ENCODE measurements at places on chromosomes 7 and 10.

DNA sequence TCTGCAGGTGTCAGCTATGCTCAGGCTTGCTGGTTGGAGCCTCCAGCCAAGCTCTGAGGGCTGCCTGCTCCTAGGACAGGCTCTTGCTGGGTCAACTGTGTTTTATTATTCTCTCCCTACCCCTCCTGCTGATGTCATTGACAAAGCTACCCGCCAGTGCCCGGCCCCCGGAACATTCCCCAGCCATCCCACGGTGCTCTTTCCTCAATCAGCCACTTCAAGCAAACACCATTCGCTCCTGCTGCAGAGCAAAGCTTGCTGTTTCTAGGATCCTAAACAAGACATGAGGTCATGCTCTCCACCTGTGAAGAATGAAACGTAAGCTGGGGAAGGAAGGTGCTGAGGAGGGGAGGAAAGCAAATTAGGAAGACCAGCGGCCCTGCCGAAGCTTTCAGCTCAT lies 2.1 kb upstream of the C10orf71 start:
- no peak for DNase-seq

- DNase-seq: no peak
Measured at GRCh38 chr10:17779784-17780183, 27.8 kb downstream of the TMEM236 start.

DNA sequence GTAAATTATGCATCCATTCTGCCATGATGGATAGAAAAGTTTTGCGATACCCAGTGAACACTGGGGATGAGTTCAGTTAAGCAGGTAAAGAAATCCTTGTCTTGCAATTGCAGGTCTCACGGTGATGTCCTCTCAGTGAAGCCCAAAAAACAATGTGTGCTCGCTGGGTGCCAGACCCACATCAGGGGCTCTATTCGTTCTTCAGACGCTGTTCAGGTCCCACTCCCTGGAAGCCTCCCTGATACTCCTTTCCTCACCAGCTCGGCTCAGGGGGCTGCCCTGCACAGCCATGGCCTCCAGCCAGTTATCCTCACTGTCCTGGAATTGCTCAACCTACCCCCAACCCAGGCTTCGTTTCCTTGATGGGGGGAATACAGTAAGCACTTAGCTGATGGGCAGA lies 323.5 kb downstream of the ADARB2 start:
- DNase-seq: no peak

DNA sequence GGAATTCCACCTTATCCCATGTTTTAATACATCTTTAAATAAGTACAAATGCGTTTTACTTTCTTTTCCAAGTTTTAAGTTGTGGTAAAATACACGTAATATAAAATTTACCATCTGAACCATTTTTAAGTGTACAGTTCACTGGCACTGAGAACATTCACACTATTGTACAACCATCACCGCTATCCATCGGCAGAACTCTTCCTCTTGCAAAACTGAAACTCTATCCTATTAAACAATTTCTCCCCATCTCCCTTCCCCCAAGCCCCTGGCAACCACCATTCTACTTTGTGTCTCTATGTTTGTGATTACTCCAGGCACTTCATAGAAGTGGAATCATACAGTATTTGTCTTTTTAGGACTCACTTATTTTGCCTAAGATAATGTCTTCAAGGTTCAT lies 33.8 kb downstream of the HIP1 start:
- no peak for DNase-seq

GRCh38 chr10:70227548-70228320 lies 5.5 kb downstream of the PPA1 start:
- DNase-seq: no peak

GRCh38 chr7:102125127-102125596 lies 161.5 kb upstream of the SH2B2 start:
- no peak for DNase-seq

DNA sequence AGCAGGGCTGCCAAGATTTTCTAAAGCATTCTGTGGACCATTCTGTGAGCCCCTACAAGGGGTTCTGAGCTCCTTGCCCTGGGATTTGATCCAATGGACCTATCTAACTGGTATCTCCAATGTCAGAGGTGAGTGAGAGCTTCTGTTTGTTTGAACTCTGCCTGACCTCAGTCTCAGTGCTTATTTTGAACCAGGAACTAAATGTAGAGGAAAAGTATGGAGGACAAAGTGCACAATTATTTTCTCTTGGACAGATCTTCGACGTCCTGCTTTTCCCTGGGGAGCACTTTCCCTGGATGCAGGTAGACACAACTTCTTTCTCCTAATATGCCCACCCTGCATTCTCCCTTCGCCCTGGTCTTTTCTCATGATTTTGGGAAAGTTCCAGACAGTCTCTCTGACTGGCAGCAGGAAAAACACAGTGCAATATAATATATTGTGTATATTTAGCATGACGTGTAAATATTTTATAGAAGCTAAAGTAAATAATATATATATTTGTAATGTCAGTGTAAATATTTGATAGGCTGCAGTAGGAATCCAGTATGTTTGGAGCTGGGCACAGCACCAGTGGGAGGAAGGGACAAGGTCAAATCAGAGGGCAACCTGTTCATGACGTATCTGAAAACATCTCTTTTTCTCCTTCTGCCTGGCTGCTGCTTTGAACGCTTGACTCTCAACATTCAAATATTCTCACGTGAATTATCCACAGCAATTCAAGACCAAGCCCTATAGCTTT lies 184.0 kb upstream of the LYZL1 start:
- DNase-seq: no peak

GRCh38 chr10:11397980-11398580 lies 213.4 kb downstream of the USP6NL start:
- peak; percentile 28 for DNase-seq

- DNase-seq: no peak
Measured at GRCh38 chr7:128931190-128931798, 6.4 kb upstream of the IRF5 start.

- DNase-seq: no peak
Measured at GRCh38 chr7:113366122-113366521, 247.8 kb upstream of the SMIM30 start.

GRCh38 chr10:59362959-59363381 lies 621 bp upstream of the FAM13C start:
- peak; percentile 49 for DNase-seq

DNA sequence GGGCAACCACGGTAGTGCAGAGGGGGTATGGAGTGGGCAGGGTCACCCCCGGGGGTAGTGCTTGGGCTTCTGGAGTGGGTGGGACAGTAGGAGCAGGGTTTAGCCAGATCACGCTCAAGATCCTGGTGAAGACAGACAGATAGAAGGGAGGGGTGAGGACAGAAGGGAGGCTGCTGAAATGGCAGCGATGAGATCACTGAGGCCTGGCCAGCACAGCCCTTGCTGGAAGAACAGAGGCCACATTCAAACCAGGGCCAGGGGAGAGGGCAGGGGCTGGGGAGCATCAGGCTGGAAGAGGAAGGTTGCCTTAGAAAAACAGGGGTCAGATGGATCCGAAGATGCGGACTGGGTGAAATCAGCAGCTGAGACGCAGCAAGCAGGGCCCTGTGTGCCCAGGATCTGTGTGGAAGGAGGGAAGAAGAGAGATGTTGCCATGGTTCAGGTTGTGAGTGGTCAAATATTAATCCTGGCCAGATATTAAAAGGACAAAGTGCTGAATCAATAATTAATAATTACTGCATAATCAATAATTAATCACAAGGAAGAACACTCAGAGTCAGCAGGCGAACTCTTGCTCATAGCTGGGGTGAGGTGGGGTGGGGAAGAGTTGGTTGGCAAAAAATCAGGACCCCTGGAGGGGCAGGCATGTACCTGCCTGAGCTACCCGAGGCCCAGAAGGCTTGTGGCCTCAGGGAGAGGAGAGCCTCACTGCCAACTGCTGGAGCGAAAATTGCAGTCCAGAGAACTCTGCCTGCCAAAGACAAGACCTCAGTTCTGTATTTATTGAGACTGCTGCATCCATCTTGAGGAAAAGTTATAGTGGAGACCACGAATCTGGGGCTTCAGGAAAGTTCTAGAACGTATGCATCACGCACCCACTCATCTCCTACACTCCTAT lies 105.7 kb downstream of the GRB10 start:
- DNase-seq: peak; percentile 64

- no peak for DNase-seq
Measured at GRCh38 chr7:155972651-155973390, 160.6 kb upstream of the SHH start.

GRCh38 chr10:110458266-110458920 lies 39.3 kb upstream of the DUSP5 start:
- DNase-seq: no peak

DNA sequence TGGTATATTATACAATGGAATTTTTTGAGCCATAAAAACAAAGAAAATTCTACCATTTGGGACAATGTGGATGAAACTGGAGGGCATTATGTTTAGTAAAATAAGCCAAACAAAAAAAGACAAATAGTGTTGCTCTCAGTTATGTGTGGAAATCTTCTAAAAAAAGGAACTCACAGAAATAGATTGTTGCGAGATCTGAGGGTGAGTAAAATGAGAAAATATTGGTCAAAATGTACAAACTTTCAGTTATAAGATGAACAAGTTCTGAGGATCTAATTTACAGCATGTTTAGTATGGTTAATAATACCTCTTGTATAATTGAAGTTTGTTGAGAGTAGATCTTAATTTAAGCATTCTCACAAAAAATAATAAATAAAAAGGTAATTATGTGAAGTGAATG lies 291.2 kb downstream of the KIF20B start:
- DNase-seq: no peak

GRCh38 chr7:98294798-98295382 lies 13.4 kb downstream of the BRI3 start:
- no peak for DNase-seq

- no peak for DNase-seq
Measured at GRCh38 chr10:103960103-103960502, 6.8 kb upstream of the SLK start.

DNA sequence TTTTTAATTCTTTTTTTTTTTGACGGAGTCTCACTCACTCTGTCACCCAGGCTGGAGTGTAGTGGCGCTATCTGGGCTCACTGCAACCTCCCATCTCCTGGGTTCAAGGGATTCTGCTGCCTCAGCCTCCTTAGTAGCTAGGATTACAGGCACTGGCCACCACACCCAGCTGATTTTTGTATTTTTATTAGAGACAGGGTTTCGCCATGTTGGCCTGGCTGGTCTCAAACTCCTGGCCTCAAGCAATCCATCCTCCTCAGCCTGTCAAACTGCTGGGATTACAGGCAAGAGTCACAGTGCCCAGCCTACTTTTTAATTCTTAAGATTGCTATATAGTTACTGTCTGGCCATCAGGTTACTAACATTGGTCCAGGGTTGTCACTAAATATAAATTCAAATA lies 59.6 kb downstream of the ZNF277 start:
- DNase-seq: no peak

GRCh38 chr7:28858206-28858605 lies 99.9 kb downstream of the TRIL start:
- no peak for DNase-seq

DNA sequence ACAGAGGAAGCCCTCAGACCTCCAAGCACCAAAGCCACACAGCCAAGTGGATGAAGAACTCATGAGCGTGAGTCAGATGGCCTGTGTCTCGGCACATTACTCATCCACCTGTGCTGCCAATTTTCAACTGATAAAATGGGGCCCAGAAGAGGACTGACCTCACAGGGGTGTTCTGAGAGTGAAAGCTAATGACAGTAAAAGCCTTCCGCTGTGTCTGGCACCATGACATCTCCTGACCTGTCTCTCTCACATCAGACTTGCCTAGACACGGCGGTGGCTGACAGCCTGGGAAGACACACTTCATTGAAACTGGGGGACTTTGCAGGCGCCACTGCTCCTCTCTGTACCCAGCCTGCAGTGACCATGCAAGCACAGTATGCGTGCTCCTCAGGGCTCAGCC lies 8.3 kb upstream of the SLC18A3 start:
- DNase-seq: no peak

DNA sequence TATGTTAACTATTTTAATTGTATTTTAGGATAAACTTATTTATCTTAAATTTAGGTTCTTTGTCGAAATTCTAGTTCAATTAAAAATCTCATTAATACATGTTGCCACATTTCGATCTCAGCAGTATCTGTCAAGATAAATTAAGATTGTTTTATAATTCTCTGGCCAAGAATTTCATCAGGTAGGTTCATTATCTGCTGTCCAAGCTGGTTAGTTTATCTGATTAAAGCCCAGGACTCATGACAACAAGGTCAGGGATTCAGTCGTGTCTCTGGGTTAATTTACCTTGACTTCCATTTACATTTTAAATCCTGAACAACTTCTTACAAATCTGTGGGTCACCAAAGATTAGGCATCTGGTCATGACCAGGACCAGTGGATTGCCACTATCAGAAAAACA lies 7.6 kb downstream of the STEAP4 start:
- DNase-seq: no peak

- no peak for DNase-seq
Measured at GRCh38 chr10:60454336-60454735, 64.7 kb upstream of the ANK3 start.

GRCh38 chr10:119658274-119658673 lies 7.1 kb downstream of the BAG3 start:
- DNase-seq: peak; percentile 50

DNA sequence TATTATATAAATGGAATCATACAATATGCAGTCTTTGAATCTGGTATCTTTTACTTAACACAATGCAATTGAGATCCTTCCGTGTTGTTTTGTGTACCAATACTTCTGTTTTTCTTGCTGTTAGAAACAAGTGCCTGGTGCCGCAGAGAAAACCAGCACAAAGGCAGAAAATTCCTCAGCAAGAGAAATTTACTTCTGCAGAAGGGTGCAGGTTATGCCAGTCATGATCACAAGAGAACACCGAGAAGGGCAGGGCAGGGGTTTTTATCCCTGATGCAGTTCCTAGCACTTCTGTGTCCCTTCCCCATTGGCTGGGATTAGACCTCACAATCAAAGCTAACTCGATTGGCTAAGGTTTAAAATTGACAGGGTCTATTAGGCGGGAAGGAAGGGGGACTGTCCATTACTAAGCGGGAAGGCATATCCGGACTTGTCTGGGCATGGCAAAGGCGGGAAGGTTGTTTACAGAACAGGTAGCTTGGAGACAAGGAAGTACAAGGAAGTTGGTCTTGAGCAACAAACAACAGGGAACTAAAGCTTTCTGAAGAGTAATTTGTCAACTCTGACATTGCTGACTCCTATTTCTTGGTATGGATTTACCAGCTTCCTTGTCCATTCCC lies 2.4 kb upstream of the ZNF33B start:
- no peak for DNase-seq

- no peak for DNase-seq
Measured at GRCh38 chr7:116433246-116433645, 66.3 kb upstream of the CAV2 start.

GRCh38 chr7:51080622-51081269 lies 235.9 kb downstream of the COBL start:
- DNase-seq: no peak

- no peak for DNase-seq
Measured at GRCh38 chr10:123119081-123119480, 16.7 kb upstream of the HMX3 start.

GRCh38 chr7:133699386-133699785 lies 427.8 kb upstream of the LRGUK start:
- DNase-seq: no peak

Data from substantia nigra (tissue), 51 donors.